AG04450 (cell line): ENCODE measurements at places on chromosomes 16 and 17. TPM values are rescaled to one million over a fixed set of nuclear protein-coding genes. Genes with fewer than 3 reads are reported as not detected.

RDM1 gene
- polyA plus RNA-seq: not detected in 2 replicates

RSPRY1 gene
- 54.3 and 63.8 TPM in 2 replicates for polyA plus RNA-seq

HOXB6 gene
- polyA plus RNA-seq: 15.4 and 20.4 TPM in 2 replicates

LRRC37A gene
- polyA plus RNA-seq: 0.97 and 1.2 TPM in 2 replicates

CLEC3A gene
- not detected in 2 replicates for polyA plus RNA-seq
